HTR-8/SVneo (cell line): ENCODE measurements at places on chromosomes 11 and 22.

DNA sequence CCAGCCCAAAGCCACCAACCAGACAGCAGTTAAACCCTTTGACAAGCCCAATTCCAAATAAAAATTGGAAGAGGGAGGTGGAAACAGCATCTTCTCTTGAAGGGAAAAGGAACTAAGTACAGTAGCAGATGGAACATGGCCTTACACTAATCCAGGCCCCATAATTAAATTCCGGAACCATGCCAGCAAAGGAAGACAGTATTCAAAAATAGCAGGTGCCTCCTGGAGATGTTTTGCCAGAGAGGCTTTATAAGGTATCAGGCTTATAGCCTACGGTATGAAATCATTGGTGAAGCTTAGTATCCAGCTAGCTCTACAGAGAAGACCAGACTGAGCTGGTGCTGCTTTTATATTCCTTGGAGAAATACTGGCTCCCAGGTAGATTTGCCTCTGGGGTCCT is 344.1 kb upstream of the API5 start:
- no peak for DNase-seq

DNA sequence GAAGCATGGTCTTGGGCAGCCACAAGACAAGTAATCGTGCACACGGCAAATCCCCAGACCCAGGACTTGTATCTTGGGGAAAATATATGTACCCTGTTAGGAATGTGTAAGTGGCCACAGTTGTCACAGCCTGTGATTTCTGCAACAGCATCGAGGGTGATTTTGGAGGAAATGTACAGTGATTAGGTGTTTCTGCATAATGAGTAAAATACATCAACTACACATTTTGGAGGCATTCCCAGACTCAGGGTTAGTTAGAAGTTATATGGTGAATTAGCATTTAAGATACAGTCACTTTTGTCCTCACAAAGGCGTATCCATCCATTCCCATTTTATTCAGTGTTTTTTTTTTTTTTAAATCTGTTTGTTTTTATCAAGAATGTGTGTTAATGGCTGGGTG is 28.4 kb downstream of the SUSD2 start:
- no peak for DNase-seq

DNA sequence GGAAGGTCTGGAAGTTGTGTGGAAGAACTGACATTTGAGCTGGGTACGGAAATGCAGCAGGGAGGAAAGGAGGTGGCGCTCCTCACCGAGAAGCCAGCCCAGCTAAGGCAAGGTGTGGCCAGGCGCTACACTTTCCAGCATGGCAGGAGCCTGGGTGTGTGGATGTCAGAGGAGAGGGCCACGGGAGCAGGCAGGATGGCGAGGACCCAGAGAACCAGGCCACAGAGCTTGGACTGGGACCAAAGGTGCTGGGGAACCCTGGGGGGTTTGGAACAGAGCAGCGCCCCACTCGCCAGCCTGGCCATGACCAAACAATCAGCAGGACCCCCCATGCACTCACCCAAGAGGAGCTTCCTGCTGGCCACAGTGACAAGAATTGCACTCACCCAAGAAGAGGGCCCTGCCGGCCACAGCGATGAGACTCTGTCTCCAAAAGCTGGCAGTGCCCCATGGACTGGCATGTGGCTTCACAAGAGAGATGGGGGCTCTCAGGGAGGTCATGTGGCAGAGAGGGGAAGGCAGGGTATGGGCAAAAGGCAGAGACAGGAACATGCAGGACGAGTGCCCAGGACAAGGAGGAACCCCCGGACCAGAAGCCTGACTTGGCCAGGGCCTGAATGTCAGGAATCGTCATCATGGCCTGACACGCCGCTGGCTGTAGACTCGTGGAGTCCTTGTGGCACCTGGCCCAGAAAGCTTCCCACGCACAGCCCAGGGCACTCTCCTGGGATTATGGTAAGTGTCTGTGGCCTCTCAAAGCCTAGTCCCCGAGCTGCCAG is 45.4 kb downstream of the IGF2 start:
- DNase-seq = no peak

DNA sequence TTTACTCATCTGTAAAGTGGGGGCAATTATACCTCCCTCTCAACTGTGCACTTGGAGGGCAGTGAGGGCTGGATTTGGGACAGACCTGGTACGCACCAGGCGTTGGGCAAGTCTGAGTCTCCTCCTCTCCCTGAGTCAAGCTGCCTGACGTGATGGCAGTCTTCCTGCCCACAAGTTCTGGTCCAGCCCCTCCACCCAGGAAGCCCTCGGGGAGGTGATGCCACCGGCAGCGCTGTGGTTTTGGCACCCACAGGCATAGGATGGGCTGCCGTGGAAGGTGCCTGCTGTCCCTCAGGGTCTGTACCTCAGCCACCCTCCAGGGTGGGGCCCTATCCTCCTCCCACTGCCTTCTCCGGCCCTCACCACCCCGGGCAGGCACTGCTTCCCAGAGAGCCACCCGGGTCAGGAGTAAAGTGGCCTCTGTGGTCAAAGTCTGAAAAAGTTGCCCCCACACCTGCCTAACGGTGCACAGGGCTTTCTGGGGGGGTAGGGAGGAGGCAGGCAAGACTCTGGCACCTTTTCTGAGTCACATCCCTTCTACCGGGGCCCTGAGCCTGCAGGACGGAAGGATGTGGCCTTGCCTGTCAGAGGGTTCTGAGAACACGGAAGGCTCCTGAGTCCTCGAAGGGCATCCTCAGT is 6.5 kb upstream of the APOBEC3H start:
- DNase-seq = peak; percentile 26

DNA sequence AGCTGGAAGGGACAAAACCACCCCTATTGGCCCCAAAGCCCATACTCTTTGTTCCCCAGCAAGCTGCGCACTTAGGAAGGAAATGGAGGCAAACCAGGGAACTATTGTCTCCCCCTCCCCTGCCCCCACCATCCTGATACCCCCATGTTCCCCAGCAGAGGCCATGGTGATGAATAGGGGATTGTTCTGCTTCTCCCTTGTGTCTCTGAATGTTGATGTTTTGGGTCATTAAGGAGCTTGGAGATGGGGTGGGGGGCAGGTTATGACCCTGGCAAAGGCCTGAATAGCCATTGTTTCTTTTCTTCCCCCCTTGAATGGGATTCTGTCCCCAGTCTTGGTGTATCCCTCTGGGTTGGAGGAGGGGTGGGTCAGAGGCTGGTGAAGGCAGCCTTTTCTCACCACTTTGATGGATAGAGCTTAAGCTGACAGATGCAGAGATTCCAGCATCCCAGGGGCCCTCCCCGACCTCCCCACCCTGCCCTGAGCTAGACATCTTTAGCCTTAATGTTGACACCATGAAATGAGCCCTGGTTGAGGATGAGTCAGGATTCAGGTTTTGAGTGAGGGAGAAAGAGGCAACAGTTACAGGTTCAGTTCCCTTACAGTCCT is 8.3 kb downstream of the DTX4 start:
- DNase-seq = no peak
